ENCODE measurements at places on chromosomes 12 and 14.
A peak's percentile ranks its signal among the peaks of the same experiment; 100 is the strongest.

DNA sequence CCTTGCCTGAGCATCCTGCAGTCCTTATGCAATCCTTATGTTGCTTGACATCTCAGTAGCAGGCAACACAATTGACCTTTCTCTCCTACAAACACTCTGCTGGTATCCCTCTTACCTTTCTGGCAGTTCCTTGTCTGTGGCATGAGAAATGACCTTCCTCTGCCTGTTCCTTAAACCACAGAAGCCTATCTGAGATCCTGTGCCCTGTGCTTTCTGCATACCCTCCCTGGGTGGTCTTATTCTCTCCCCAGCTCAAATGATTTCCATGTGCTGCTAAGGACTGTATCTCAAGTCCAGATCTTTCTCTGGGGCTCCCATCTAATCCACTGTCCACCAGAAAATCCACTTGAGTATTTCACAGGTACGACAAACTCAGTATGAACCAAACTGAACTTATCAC lies 2.0 kb upstream of the ARHGAP9 start:
- no peak for DNase-seq

DNA sequence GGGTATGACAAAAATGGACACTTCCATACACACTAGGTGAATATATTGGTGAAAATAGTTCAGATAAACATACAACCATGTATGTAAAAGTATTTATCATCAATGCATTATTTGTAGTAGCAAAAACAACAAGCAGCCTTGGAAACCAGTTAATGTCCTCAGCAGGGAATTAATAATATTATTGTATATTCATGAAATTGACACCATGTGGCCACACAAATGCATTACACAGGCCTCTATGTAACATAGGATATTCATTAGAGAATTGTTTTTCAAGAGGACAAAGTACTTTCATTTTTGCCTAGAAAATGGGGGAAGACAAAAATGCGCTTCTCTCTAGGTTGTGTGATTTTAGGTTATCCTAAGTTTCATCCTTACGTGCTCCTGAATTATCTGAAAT lies 24.3 kb downstream of the SPRING1 start:
- DNase-seq, result no peak

- no peak for DNase-seq
Observed at GRCh38 chr14:32662211-32662610, 276.5 kb upstream of the NPAS3 start.

DNA sequence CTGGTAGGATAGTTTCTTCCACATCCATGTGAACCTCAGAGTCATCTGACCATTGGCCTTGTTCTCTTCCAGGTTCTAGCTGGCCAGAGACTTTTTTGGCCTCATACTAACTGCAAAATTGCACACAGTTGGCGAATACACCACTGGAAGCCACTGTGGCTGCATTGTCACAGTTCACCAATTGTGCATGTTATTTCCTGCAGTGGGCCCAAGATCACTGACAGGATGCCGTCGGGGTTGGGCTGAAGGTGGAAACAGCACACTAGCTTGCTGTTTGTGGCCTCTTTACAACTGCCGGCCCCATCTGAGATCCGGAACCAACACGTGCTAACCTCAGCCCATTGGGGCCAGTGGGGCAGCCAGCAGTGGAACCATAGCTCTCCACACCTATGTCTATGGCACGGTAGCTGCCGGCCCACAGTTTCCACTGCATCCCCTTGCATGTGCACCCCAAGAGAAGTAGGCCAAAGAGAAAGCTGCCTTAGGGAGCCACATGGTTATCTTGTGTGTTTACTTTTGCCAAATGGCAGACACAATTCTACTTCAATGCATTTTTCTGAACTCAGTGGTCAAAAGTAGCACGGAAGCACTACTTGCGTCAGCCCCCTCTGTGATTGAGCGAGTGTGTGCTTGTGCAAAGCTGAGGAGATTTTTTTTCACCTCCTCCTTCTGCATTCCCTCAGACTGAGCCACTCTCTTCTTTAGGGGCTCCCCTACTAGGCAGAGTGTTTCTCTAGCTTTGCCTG lies 464.0 kb downstream of the RAD51B start:
- DNase-seq, result peak; percentile 80
